ENCODE measurements at places on chromosomes 2 and 18.

DNA sequence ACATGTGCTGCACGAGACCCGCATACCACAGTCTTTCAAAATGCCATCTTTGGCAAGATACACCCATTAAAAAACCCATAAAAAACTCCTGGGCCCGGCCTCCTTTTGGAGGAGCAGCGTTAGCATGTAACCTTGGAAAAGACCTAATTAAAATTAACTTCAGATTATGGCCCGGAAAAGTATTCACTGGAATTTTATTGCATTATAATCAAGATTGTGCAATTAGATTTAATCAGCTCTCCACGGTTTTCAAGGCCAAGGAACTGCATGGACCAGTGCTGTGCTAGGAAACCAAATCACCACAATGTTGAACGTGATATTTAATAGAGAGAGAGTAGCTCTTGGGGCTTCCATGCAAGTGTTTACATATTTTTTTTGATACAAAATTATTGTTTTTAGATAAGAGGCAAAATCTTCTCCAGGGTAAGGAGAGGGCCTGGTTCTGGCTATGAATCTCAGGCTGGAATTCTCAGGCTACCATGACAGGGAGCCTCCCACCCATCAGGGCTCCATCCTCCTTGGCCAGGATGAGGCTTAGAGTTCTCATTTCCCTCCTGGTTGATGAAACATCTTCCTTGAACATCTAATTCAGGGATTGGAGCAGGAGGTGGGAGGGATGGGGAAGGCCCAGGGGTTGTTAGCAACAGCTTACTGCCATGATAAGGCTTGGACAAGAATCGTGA, 82.0 kb upstream of the TTC39C start:
- no peak for DNase-seq

- no peak for DNase-seq
These were observed 164.1 kb downstream of the FHOD3 start for GRCh38 chr18:36461551-36461987.

DNA sequence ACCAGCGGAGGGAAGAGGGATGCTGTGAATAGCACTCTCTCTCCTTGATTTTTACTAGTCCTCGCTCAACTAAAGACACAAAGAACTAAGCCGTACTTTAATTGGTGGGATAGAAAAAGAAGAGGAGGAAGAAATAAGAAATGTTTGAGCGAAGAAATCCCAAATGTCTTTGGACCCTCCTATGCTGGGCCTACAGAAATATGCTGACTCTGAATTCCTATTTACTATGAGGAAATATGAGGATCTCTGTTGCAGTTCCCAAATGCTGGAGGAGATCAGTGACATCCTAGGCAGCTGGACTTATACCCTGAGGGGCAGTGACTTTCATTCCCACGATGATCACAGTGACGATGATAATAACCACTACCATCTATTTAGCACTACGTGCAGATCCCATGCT, 16.6 kb upstream of the PIEZO2 start:
- DNase-seq, result no peak

DNA sequence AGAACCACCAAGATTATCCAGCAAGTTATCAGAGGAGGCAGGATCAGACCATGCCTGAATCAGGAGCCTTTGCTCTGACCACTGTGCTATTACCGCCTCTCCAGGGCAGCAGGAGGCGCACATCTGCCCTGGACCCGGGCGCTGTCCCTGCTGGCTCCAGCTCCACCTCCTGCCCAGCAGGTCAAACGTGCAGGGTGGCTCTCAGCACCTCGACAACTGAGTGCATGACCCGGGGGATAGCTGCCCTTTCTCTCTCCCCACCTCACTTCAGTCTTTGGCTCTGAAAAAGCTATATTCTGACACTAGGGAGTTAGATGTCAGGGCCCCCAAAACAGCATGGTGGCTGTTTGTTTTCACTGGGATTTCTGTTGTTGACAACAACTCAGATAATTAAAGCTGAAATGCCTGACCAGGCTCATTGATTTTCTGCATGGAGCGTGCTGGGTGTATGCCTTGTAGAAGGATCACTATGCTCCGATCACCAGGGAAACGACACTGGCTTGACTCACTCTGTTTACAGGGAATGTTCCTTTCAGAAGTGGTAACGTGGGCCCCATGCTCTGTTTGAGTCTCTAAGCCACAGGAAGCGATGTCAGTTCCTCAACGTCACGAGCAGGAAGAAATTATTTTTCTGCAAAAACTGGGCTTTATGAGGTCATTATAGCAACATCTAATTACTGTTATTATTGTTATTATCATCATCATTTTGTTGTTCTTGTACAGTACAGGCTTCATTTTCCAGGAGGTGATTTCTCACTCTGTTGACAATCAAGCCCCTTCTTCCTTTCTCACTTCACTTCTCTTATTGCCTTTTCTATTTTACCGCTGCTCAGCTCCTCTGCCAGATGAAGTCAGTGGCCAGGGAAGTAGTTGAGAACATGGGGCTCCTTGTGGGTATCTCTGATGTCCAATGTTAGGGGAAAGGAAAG, 125.6 kb downstream of the PLB1 start:
- DNase-seq, result peak; percentile 86

GRCh38 chr18:46946656-46947282, 29.4 kb downstream of the KATNAL2 start:
- peak; percentile 71 for DNase-seq

DNA sequence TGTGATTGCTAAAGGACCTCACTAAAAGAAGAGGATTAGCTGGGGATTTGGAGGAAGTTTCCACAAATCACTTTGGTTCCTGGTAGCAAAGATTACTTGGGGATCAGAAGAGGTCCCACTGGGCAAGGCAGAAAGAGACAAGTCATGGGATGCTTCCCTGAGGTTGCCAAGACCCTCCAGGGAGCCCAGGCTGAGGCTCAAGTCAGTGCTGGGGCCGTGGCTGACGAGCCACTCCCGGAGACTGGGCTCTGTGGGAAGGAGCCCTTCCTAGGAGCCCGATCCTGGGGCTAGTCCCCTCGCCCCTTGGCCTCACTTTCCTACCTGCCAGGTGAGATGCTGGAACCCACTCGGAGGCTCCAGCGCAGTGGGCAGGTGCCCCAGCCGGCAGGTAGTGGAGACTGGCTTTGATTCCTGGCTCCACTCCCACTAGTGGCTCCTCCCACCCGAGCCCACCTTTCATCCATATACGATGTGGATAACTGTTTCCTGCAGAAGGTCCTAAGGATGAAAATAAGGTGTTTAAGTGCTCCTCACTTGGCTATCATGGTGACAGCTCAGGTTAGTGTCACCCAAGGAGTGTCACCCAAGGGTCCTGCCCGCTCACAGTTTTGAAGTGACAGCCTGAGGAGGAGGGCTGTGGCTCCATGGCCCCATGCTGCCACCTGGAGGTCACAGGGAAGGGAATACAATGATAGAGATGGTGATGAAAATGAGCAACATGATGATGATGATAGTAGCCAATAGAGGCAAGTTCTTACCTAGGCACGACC, 100.5 kb downstream of the CAPN13 start:
- DNase-seq, result peak; percentile 63

- peak; percentile 33 for DNase-seq
These were observed 4.5 kb downstream of the NDUFV2 start for GRCh38 chr18:9106800-9107584.

DNA sequence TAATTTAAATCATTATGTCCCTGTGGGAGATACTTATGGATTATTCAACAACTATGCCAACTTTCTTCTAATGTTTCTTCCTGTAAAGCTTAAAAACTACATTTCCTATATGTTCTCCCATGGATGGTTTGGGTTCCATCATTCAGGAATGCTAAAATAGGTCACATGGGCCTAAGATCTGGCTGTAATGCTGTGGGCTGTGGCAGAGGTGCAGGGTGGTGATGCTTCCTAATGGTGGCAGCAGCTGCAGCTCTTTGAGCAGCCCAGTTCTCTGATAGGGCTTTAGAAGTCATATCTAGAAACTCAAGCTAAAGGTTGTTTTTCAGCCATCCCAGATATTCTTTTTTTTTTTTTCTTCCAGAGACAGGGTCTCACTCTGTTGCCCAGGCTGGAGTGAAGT, 266.1 kb downstream of the ZNF385B start:
- DNase-seq, result no peak

DNA sequence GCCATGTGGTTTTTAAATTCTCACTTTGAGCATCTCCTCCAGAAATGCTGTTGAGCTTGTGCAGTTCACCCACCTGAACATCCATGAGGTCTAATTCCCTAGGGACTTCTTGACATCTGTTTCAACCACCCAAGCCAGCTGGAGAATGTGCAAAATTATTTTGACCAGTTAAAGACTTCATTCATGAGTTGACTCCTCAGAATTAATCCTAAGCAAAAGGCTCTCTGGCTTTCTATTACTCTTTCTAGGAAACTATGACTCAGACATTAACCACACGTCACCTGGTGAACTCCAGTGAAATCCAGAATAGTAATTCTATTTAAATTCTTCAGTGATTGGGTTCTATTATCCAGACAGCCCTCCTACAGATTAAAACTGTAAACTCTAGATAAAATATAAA, 247.5 kb downstream of the NBAS start:
- no peak for DNase-seq

- DNase-seq, result peak; percentile 35
These were observed 35.8 kb downstream of the SKOR2 start for GRCh38 chr18:47215554-47216138.

GRCh38 chr18:45203677-45204076, 411.6 kb upstream of the SLC14A2 start:
- DNase-seq, result no peak

DNA sequence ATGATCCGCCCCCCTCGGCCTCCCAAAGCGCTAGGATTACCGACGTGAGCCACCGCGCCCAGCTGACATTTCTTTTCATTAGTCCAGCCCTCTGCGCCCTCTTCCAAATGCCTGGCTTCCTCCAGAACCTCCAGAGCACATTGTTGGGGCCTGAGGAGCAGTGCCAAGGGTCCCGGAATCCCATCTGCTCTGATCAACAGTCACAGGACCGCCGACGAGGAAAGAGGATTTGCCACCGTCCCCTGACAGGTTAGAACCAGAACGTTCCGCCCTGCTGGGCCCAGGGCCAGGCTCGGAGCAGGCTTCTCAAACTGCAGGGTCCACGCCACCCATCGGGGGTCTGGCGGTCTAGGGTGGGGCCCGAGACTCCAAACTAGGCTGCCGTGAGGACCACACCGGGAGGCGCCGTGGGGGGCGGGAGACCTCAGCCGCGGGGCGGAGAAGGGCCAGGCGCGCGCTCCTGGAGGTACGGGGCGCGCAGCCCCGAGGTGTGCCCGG, 36.9 kb upstream of the ITM2C start:
- DNase-seq, result no peak

- no peak for DNase-seq
These were observed 73.9 kb upstream of the SIX2 start for GRCh38 chr2:45083175-45083574.

DNA sequence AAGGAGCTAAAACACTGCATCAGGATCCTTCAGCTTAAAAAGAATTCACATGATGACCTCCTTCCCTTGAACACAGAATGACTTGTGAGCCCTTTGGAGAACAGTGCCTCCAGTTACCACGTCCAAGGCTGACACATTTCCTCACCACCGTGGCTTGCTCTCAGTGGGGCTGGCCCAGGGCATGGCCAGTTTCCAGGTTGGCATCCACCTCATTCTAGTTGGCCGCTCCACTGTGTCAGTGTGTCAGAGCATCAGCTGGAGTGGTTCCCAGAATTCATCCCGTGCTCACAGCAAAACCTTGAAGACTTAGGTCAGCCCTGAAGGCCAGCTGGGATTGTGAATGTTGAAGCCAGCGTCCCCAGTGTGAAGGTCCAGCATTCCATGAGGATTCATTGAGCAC, 158.5 kb downstream of the INSIG2 start:
- no peak for DNase-seq

GRCh38 chr2:182048088-182048487, 62.4 kb downstream of the PPP1R1C start:
- DNase-seq, result no peak

GRCh38 chr18:28086670-28087552, 90.0 kb downstream of the CDH2 start:
- DNase-seq, result no peak

DNA sequence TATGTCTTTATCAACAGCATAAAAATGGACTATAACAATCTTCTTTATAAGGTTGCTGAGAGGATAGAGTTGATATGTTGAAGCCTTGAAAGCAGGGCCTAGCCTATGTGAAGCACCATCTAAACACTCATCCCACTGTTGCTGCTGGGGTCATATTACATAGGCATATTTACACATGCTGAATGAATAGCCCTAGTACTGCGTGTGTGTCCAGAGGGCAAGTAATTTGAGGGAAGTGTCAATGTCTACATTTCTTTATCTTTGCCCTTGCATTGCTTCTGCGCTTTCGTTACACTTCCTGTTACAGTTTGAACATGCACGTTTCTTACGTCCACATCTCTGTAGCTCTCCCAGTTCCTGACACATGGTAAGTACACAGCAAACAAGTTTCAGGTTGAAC, 280.3 kb upstream of the ATP5MC3 start:
- no peak for DNase-seq

DNA sequence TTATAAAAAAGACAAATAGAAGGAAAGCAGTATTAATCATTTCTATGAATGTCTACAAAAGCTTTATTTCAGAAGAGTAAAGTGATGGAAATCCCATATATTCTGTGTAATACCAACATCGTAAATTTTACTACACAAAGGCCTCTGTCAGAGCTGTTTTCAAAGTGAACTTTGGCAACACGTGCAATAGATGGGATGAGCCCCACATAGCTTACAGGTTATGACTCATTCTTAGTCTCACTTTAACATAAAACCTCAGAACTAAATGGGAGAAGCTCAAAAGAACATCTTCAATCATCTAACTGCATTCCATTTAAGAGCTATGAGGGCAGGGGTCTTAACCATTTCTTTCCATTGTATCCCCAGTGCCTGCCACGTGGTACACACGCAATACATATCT, 11.5 kb downstream of the VPS4B start:
- DNase-seq, result no peak

- DNase-seq, result no peak
These were observed 100.1 kb upstream of the KLF7 start for GRCh38 chr2:207265869-207266268.

DNA sequence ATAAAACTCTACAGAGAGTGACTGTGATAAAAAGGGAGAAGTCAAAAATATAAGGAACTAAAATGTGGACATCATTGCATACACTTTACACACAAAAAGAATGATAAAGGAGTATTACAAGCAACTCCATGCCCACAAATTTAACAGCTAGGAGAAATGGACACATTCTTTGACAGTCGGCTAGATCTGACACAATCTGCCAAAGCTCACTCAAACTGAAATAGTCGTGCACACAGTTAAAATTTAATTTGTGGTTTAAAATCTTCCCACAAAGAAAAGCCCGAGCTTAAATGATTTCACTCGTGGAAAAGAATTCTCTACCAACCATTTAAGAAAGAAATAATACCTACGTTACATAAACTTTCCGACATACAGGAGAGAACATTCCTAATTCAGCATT, 132.4 kb downstream of the ZAP70 start:
- DNase-seq, result peak; percentile 22

- no peak for DNase-seq
These were observed 188.0 kb upstream of the PKDCC start for GRCh38 chr2:41859615-41860514.

- DNase-seq, result peak; percentile 95
These were observed at the start of gene EMILIN2 for GRCh38 chr18:2846636-2847316. EMILIN2 (plus strand) TSS chr18:2847006; CDS start chr18:2847189, 183 bp downstream.

- DNase-seq, result no peak
These were observed 70.0 kb downstream of the VSNL1 start for GRCh38 chr2:17610521-17610920.

GRCh38 chr2:212841460-212841859, 302.9 kb upstream of the ERBB4 start:
- no peak for DNase-seq

- DNase-seq, result no peak
These were observed 802.6 kb upstream of the CHAC2 start for GRCh38 chr2:52964916-52965530.

Data from inflammatory macrophage treated with lipopolysaccharide for 4 hours (primary cell).